T-helper 17 cell (primary cell): ENCODE measurements at places on chromosomes 11 and 22. TPM values are rescaled to one million over a fixed set of nuclear protein-coding genes. Genes with fewer than 3 reads are reported as not detected.

- peaks cover 6% of the 10 kb centered on the region for H3K4me1 ChIP-seq
- H3K36me3 ChIP-seq: peaks cover 8% of the 10 kb centered on the region
- H3K27ac ChIP-seq: no peak overlapping the region
Observed at GRCh38 chr11:118417801-118418200, 16.4 kb downstream of the ATP5MG start.

Gene PCSK7
- total RNA-seq: 355 TPM

Gene OR6A2
- not detected for total RNA-seq

Gene FADD
- total RNA-seq: 8.6 TPM
